SJSA1 (cell line): ENCODE measurements at places on chromosomes 12 and 14. TPM values are rescaled to one million over a fixed set of nuclear protein-coding genes. Genes with fewer than 3 reads are reported as not detected.

DNA sequence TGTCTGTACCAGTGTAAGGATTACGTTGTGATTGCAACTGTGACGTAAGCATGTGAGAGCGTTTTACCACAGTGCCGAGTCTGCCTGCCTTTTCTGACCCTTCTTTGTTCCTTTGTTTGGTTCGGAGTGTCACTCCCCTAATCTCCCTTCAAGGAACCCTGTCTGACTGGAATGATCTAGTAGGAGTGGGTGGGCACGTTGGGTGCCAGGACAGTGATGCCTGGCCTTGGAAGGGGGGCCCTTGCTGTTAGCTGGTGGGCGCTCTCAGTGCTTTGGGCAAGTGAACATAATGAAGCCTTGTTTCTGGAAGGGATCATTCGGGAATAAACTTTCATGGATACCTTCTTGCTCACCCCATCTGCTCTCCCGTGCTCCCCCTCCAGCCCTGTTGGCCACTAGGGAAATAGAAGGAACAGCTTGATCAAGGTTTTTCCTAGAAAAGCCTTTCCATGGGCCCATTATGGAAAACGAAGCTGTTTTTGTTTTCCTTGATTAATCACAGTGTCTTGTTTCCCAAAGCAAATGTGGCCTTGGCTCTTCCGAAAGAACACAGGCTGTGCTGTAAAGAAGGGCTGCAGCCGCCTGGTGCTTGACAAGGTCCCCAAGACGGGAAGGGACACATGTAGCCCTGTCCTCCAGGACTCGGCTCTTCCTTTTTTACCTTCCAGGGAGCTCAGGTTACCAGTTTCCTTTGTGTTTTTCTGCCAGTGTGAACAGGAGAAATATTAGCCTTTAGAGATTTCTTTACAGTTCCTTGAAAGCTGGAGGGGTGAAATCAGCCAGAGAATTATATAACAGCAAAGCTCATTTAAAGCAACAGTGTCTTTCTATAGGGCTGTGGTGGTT, 215.5 kb downstream of the CRADD start:
- no peak for DNase-seq

GRCh38 chr12:106254724-106255123, 6.9 kb upstream of the CKAP4 start:
- DNase-seq: no peak

KRT77 gene
- not detected in 2 replicates for total RNA-seq

CCNK gene
- total RNA-seq: 9.0 and 12.1 TPM in 2 replicates
